ENCODE measurements at places on chromosomes 13 and 19.
A peak's percentile ranks its signal among the peaks of the same experiment; 100 is the strongest.

DNA sequence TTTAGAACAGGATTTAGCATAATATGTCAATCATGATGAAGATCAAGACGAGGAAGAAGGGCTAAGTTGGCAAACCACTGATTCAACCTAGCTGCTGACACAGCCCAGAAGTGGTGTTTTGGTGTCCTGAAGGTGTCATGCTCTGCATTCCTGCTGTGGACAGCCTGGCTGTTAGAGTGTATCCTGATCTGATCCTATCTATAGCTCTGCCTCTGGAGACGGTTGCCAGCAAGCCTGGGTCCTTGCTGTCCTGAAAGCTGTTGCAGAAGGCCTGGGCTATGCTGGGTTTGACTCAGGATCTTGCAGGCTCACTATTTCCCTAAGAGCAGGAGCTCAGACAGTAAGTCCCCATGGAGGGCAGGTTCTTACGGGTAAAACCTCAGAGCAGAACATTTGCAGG, 416.4 kb downstream of the TSHZ3 start:
- no peak for DNase-seq

DNA sequence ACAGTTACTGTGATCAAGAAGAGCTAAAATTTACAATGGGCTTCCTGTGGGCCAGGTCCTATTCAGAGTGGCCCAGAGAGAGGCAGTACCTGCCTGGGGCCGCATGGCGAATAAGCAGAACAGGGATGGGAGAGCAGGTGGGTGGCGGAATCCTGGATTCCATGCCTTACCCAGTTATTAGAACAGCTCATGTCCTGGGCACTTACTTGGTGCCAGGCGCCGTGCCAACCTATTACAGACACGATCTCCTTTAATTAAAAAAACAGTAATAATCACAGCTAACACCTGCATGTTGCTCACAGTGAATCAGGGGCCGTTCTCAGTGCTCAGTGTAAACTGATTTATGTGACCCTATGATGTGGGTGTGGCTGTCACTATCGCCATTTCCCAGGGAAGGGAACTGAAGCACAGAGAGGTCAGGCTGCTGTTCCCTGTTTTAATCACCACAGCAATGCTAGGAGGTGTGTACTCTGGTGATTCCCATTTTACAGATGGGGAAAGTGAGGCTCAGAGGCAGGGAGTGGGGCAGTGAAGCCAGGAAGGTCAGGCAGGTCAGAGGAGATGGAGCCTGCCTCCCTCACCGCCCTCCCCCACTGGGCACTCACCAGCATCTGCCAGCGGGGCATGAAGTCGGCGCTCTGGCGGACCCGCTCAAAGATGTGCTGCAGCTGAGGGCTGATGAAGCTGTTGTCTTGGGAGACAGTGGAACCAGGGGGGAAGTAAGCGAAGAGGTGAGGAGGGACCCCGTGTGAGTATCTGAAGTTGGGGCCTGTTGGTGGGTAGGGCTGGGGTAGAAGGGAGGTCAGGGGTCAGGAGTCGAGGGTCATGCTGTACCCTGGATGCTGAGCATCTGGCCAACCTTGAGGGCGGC, 12.0 kb downstream of the COQ8B start:
- no peak for DNase-seq

- DNase-seq, result no peak
Measured at GRCh38 chr19:39301021-39301420, 4.8 kb downstream of the IFNL1 start.

- no peak for DNase-seq
Measured at GRCh38 chr13:41905600-41906254, 55.2 kb downstream of the VWA8 start.

GRCh38 chr13:48729856-48730255, 76.1 kb downstream of the CYSLTR2 start:
- DNase-seq, result no peak

DNA sequence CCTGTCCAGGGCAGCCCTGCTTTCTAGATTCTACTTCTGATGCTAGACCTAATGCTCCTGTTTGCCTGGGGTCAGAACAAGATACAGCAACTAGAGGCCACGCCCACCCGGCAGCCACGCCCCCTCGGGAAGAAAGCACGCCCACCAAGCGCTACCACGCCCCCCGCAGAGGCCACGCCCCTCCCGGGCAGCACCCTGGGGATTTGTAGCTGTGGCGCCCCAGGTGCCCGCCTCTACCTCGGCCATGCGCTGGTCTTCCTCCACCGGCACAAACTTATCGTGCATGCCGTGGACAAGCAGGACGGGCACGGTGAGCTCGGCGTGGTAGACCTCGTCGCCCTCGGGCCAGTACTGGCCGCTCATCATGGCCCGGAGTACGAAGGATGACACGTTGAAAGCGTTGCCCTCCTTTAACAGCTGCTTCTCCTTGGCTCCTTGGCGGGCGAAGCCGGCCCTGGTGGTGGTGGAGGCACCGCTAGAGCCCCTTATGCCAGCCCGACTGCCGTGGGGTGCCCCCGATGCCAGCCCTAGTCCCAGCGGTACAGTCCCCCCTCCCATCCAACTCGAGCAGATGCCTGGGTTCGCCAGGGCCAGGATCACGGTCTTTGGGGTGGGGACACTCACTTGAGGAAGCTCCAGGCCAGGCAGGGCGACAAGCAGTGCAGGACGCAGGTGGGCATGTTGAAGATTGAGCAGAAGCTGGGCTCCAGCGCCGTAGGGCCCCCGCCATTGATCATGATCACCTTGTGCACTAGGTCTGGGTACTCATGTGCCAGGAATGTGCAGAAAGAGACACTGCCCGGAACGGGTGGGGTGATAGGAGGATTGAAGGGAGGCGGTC, 9.0 kb downstream of the ABHD8 start:
- DNase-seq, result peak; percentile 20

DNA sequence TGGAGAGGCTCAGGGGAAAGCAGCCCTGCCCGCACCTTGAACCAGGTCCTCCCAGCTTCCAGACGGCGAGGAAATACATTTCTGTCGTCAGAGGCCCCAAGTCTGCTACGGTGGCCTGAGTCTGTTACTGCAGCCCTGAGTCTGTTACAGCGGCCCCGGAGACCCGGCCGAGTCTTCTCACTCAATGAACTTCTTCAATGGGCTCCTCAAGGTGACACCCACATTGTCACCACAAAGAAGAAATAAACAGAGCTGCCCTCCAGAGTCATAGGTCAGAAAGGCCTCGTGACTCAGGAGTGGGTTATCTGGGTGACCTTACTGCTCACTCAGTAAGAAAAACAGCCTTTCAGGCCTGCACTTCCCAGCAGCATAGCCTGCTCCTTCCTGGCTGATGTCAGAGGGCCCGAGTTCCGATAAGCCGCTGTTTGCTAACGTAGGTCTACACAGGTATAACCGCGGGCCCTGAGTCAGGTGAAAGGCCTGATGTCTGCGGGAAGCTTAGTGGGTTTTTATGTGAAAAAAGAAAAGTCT, 66.9 kb upstream of the TM9SF2 start:
- peak; percentile 75 for DNase-seq

GRCh38 chr13:111382877-111383276, 62.4 kb downstream of the TEX29 start:
- DNase-seq, result no peak

DNA sequence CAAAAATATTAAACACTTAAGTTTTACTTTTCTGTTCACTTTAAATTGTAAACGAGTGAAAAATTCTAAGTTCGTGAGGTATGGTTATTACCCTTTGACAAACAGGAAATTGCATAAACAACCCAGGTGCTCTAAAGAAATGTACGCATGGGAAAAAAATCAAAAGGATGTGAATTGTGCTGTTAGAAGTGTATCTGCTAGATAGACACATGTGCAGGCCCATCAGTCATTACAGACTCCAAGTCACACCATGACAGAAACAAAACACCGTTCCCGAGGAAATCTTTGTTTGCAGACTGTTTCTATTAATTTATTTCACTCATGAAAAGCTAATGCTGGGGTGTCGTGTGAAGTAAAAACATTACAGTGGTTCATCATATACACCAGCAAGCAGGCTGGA, 17.0 kb upstream of the DOCK9 start:
- DNase-seq, result no peak

DNA sequence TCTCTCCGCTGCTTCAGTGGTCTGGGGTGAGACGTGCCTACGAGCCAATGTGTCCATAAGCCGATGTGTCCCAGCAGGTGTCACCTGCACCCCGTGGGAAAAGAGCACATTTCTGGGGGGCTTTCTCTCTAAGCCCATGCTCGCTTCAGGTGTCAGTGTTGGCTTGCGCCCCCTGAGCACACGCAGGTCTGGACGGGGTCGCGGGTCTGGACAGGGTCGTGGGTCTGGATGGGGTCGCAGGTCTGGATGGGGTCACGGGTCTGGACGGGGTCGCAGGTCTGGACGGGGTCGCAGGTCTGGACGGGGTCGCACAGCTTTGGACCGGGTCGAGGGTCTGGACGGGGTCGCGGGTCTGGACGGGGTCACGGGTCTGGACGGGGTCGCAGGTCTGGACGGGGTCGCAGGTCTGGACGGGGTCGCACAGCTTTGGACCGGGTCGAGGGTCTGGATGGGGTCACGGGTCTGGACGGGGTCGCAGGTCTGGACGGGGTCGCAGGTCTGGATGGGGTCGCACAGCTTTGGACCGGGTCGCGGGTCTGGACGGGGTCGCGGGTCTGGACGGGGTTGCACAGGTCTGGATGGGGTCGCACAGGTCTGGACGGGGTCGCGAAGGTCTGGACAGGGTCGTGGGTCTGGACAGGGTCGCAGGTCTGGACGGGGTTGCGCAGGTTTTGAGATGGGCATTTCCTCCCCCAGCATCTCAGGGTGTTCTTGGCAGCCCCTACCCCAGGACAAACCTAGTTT, 24.5 kb upstream of the TFDP1 start:
- no peak for DNase-seq

- no peak for DNase-seq
Measured at GRCh38 chr13:23349161-23349897, 84.2 kb downstream of the SACS start.

GRCh38 chr13:80196756-80197155, 144.2 kb downstream of the SPRY2 start:
- DNase-seq, result no peak

DNA sequence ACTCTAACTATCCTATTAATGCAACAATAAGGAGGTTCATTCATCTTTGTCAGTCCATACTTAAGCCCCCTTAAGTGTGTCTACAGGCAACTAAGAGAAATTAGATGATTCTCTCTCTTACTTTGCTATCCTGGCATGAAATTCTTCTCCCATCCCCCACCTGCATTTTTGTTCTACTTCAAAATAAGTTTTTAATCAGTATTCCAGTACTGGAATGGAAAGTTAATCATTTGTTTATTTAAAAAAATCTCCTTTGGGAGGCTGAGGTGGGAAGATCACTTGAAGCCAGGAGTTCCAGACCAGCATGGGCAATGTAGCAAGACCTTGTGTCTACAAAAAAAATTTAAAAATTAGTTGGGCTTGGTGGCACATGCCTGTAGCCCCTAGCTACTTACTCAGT, 222.1 kb downstream of the MZT1 start:
- no peak for DNase-seq

DNA sequence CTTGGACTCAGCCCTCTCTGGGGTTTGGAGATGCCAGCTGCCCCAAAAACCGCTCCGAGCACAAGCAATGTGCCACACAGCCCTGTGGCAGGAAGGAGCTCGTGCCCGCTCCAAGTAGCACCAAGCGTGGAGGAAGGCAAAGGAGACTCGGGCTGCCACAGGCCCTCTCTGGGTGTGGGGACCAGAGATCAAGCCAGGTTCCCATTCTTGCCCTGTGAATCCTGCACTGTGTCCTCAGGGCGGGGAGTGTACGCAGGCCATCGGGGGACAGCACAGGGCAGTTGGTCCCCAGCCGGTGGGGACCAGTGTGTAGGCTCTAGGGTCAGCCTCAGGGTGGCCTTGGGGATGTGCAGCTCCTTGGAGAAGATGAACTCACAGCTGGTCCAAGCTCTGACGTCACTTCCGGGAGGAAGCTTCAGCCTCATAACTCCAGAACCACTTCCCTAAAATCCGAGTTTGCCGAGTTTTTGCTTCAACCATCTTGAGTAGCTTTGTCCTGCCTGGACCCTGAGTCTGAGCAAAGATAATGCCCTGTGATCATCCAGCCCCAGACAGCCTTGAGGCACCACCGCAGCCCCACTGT, 9.3 kb upstream of the CPAMD8 start:
- no peak for DNase-seq
